Small intestine (tissue), 16 donors: ENCODE measurements at places on chromosomes 7 and 10. TPM values are rescaled to one million over a fixed set of nuclear protein-coding genes. Genes with fewer than 3 reads are reported as not detected.

The AKR1D1 gene
- polyA plus RNA-seq, result not detected

GRCh38 chr7:22332461-22332870 is 24.5 kb downstream of the RAPGEF5 start:
- peak; percentile 53 for DNase-seq

DNA sequence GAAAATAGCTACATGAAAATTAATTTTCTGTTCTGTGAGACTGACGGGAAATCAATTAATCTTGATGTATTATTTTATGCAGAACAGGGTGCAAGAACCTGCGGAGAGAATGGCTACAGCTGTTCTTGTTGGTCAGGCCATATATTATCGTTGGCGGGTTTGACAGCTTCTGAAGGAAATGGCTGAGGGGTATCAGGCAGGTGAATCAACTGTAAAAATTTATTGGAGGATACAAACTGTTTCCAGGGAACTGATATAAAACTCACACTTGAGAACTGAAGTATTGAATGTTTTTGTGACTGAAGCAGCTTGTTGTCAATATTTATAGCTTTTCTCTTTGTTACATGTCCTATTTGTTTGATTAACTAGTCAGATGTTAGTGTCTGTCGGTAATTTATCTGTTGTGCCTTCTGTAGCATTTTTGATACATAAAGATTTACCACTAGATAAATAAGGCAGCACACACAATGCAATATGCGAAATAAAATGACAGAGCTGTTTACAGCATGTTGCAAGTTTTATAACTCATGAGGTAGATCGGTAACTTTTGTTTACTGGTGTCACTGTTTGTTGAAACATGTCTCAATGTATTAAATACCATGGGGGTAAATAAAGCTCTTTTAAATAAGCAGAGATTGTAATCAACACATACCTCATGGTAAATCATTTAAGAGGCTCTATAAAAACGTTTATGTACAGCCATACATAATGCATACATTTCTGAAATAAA is 308.2 kb downstream of the LRMDA start:
- no peak for DNase-seq

DNA sequence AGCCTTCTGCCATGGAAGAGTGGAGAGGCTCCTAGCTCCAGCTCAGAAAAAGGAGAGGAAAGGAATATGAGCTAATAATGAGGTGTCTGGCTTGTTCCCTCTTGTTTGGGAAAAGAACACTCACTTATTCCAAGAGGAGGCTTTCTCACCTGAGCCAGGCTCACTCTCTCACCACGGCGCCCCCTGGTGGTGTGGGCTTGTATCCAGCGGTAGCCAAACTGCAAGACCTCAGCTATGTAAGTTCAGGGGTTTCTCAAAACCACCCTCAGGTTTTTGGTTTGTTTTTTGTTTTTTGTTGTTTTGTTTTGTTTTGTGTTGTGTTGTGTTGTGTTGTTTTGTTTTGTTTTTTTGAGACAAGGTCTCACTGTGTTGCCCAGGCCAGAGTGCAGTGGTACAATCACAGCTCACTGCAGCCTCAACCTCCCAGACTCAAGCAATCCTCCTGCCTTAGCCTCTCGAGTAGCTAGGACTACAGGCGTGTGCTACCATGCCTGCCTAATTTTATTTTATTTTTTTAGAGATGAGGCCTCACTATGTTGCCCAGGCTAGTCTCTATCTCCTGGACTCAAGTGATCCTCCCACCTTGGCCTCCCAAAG is 124.0 kb downstream of the TMEM130 start:
- peak; percentile 64 for DNase-seq

DNA sequence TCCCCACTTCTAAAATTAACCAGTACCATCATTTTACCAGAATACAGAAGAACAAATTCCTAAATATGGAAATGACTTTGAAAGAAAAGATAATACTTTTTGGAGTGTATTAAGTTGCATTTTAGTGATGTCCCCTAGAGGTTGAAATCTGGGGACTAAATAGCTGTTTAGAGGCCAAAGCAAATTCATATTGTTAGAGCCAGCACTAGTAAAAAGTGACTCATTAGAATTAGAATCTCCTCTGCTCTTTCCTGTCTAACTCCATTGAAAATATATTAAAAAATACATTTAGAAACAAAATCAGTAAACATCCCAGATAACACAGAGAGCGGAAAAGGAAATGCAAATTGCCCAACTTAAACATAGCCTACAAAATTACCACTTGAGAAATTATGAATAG is 1189.6 kb upstream of the C7orf33 start:
- no peak for DNase-seq

DNA sequence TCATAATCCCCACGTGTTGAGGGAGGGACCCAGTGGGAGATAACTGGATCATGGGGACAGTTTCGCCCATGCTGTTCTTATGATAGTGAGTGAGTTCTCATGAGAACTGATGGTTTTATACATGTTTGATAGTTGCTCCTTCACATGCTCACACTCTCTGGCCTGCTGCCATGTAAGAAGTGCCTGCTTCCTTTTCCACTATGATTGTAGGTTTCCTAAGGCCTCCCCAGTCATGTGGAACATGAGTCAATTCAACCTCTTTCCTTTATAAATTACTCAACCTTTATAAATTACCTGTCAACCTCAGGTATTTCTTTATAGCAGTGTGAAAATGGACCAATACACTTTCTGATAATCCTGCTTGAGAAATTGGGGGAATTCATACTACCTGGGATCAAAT is 80.2 kb downstream of the ZNF37A start:
- no peak for DNase-seq

The WNT2 gene
- 0.04 TPM for polyA plus RNA-seq

DNA sequence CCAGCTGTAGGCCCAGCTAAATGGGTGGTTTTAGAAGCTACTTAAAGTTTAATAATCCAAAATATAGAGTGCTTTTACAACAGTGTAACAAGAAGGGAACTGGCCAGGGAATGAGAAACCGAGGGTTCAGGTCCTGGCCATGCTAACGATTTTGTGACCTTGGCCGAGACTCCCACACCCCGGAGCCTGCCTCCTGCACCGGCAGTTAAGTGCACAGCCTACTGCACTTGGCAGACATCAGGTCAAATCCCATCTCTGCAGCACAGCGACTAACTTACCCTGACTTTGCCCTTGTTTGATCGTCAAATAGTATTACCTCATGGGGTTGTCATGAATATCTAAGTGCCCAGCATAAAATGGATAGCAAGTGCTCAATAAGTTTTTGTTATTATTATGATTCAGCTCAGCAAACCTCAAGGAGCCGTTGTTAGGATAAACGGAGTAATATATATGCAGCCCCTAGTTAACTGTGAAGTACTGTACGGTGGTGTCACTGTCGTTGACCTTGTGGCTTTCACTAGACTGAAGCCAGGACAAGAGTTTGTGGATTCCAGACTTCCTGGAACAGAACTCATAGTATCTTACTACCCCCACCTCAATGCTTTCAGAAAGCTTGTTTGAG is 35.5 kb downstream of the LYZL1 start:
- DNase-seq, result no peak

The MEPCE gene
- 30.1 TPM for polyA plus RNA-seq

- no peak for DNase-seq
Measured at GRCh38 chr7:3481435-3481834, 180.4 kb downstream of the SDK1 start.

The GRIFIN gene
- polyA plus RNA-seq, result not detected

- DNase-seq, result peak; percentile 53
Measured at GRCh38 chr7:7969306-7970236, 975 bp downstream of the GLCCI1 start.

The IDI2 gene
- polyA plus RNA-seq, result not detected

GRCh38 chr10:79413196-79413595 is 32.2 kb downstream of the ZCCHC24 start:
- no peak for DNase-seq

DNA sequence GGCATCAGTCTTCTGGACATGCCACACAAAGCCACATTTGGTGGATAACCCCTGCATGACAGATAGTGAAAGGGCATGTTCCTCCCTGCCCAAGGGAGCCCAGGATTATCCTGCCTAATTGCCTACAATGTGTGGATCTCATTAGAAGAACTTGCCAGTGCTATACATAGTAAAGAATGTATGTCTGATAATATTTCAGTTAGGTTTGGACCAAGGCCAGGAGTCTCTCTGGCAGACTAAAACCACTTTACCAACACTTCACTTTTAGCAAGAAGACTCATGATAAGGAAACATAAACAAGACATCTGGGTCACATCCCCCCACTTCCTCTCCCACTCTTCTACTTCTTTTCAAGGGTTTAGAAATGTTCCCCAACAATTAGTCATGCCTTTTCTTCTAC is 196.7 kb downstream of the MTERF1 start:
- DNase-seq, result no peak

The FKBP9 gene
- polyA plus RNA-seq, result 32.9 TPM

DNA sequence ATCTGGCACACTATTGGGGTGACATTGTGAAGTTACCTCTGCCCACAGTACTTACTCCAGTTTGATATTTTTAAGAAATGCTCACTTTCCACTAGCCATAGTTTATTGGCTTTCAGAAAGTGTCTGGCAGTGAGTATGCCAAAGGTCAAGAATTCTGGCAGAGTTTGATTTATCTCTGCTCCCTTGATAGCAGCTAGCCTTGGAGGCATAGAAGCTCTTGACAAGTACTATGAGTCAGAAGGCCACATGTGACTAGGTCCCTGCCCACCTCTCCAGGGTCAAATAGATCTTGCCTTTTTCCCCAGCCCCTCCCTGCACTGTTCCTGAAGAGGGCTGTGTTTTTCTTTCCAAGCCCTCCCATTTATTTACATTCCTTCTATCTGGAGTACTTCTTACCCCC is 202.2 kb downstream of the AUTS2 start:
- peak; percentile 89 for DNase-seq

The CARD11 gene
- 2.4 TPM for polyA plus RNA-seq

- no peak for DNase-seq
Measured at GRCh38 chr7:155408651-155409586, 49.0 kb upstream of the EN2 start.
